ENCODE measurements at places on chromosomes 2 and 18.

DNA sequence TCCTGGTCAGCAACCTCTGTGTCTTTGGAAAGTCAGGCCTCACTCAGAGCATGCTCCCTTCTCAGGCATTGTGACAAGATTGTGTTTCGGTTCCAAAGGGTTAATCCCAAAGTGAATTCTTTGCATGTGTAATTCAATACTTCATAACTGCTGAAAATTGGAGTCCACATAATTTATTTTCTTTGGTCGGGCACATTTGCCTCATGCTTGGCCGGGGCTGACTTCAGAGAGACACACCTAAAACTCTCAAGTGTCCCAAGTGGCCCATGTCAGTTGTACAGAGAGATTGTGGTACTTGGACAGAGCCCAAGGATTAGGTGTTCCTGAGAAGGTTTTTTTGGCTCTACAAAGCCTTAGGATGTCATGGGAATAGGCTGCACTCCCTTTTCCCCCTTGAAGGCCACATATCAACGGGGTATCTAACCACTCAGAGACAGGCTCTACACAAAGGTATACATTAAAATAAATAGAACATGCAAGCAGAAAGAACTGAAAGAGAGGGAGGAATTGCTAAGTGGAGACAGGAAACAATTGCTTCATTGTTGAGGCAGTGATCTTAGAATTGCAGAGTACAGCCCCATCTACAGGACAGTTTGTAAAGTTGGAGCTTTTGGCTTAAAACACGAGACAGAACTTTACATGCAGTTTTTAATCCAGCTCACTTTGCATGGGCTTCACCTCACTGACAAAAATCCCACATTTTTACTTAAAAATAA is 1232.3 kb upstream of the ZEB2 start:
- DNase-seq = peak; percentile 61

DNA sequence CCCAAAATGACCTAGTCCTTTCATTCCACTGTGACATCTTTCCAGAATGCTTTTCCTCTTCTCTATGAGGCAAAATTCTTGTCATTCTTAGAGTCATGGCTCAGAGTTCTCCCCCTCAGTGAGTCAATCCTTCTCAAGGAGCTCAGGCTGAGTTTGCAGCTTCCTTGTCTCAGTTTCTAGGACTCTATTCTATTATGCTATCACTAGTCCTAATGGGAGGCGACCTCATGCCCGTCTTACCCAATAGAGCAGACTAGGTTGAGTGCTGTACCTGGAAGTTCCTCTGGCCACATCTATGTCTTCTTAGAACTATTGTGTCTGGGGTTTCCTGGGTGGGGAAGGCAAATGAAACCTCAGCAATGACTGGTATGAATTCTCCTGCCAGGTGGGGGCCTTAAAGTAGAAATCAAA is 51.5 kb downstream of the HAUS1 start:
- DNase-seq = no peak

GRCh38 chr18:12802538-12802937 is 81.5 kb downstream of the PTPN2 start:
- no peak for DNase-seq

GRCh38 chr2:101388232-101388631 is 929 bp upstream of the CREG2 start:
- DNase-seq = no peak

DNA sequence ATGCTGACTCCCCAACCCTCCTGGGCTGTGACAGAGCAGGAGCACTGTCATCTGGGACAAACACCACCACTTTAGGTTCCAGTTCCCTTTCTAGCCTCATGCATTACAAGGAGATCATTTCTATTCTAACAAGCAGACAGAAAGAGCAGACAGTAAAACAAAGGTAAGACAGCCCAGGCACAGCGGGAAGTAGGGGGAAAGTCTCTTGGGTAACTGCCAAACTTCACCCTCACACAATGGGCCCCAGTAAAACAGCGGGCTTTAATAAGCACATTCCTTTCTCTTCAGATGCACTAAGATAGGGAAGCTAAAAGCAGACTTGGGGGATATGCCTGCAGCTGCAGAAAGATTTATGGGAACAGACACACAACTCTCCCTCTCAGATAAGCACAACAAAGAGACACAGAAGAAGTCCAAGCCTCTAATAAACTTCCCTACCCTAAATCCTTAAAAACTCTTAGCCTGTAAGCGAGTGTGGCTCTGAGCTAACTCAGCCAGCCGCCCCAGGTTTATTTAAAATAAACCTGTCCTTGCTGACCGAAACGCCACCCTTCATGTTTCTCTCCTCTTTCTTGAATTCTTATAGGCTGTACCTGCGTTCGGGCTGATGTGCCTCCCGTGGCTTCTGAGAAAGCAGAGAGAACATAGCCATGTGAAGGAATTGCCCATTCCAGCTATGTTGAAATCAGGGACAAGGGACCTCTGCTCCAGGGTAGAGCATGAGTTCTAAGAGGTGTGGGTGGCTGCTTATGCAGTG is 726.8 kb upstream of the DDX18 start:
- no peak for DNase-seq

DNA sequence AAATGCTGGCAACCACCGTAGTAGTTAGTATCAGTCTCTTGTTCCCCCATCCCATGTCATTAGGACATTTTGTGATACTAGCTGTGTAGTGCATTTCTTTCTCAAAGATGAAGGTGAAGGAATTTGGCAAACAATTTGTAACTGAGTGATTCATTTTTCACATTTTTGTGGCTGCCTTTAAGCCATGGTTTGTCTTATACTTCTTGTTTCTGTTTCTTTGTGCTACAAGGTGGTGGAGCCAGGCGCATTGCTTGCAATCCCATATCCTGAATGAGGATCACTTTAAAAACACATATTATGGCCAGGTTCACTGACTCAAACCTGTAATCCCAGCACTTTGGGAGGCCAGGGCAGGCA is 40.6 kb downstream of the GPD2 start:
- DNase-seq = no peak

DNA sequence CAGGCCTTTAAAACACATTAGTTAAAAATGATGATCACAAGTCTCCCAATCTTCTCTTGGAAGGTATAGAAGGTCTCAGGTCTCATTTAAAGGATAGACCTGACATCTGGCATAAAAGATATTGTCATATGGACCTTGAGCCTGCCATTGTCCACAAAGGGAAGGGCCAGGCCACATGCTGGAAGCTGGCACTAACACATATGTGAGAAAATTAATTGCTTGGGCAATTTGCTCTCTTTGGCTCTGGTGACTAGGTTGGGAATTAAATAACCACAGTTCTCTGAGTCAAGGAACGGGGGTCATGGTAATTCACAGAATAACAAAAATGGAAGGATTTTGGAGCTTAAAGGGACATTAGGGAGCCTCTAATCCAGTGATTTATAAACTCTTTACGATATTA is 727.3 kb downstream of the BCL11A start:
- DNase-seq = no peak

GRCh38 chr2:57617318-57617717 is 429.3 kb upstream of the VRK2 start:
- DNase-seq = no peak

DNA sequence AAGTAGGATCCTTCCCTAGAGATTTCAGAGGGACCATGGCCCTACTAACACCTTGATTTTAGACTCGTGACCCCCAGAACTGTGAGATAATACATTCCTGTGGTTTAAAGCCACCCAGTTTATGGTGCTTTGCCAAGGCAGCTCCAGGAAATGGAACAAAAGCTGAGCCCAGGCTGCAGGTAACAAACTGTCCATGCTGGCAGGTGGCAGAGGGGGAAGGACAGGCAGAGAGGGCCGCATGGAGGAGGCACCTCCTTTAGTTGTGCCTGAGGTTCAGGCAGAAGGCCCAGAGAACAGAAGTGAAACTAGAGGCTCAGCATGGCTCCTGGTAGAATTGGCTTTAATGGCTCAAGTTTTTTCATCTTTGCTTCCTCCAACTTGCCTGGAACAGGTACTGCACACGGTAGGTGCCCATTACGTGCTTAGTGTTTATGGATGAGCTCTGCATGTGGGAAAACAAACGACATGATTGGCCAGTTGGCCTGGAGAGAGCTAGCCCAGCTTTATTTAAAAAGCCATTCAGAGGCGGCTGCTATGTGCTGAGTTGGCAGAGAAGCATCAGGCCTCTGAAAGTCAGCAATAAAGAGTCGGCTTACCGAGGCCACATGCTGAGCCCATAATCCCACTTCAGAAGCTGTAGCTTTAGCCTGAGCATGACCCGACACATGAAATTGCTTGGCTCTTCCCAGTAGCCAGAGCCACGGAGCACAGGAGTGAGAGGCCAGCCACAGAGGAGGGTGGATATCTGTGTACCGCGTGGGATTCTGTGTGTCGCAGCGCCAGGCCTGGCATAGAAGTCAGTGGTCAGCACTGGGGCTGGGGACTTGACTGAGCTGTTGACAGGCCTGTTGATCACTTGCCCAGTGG is 36.5 kb downstream of the HS1BP3 start:
- DNase-seq = no peak

DNA sequence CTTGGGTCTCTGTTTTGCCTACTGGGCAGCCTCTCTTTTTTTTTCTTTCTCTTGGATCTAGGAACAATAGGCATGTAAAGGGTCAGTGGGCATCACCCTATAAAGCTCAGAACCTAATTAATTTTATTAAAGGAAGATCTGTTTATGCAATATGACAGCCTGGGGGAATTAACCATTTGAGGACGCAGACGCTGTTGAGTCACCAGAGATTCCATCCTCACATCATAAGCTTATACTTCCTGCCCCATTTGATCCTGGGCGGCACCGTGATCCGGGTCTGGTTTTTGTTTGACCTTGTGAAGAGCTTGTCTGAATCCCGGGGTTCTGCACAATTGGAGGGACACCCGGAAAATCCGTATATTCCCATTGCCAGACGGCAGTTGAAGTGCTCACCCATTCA is 16.8 kb upstream of the BCL11A start:
- no peak for DNase-seq

DNA sequence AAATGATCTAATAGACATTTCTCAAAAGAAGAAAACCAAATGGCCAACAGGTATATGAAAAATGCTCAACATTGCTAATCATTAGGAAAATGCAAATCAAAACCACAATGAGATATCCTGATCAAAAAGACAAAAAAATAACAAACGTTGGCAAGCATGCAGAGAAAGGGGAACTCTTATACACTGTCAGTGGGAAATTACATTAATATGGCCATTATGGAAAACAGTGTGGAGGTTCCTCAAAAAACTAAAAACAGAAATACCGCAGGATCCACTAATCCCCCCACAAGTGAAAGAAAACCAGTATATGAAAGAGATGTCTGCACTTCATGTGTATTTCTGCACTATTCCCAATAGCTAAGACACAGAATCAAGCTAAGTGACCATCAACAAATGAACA is 57.7 kb upstream of the CTIF start:
- DNase-seq = no peak

Measured in K562 (cell line).